ENCODE measurements at places on chromosomes 3 and 15.

DNA sequence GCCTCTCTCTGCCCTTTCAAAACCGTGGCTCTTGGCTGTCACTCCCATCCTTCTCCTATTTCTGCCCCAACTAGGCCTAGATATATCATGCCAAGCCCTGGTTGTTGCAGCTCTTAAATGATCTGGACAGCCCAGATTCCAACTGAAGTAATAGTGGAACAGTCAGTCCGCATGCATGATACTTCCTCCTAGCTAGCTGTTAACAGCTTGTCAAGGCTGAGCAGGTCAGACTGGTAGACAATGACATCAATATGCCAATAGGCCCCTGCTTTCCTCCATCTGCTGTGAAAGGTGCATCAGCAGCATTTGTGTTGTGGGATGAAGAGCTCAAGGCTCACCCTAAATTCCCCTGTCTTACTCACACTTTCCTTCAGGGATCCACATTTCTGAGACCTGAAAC is 527.7 kb upstream of the TGFBR2 start:
- DNase-seq: no peak

DNA sequence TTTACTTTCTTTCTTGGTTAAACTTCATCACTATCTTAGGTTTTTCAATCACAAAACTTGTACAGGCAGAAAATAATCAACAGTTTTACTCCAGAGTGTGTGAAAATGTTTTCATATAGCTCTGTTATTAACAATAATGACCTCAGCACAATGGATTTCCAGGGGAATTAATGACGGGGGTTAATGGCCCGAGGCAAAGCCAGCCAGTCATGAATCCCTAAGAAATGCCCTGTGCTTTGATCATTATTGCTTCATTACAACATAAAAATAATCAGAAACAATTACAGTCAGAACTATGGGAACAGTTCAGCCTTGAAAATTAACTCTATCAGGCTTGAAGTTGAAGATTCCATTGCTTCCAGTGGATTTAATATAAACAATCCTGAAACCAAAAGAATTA is 875.4 kb downstream of the ROBO2 start:
- DNase-seq: no peak

DNA sequence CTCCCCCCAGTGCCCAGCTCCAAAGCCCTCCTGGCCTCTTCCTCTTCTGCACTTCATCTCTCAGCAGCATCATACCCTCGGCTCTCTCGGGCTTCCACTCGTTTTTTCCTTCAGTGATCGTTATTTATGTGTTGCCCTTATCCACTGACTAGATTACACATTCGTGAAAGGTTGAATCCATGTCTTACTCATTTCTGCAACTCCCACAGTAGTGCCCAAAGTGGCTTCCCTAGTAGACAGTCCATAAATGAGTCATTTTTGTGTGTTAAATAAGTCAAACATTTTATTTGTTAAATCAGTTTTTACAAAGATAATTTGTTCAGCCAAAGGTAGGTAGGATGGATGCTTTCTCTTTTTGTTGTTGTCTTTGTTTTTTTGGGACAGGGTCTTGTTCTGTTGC is 87.4 kb downstream of the CRTC3 start:
- DNase-seq: no peak

GRCh38 chr3:153260681-153261080 is 98.7 kb downstream of the RAP2B start:
- no peak for DNase-seq

GRCh38 chr3:53624061-53624857 is 129.8 kb downstream of the CACNA1D start:
- no peak for DNase-seq

GRCh38 chr15:64045101-64045435 is 1.2 kb downstream of the DAPK2 start:
- no peak for DNase-seq

GRCh38 chr15:57922776-57923175 is 142.7 kb downstream of the ALDH1A2 start:
- DNase-seq: no peak

GRCh38 chr3:39540162-39540921 is 72.9 kb downstream of the MOBP start:
- no peak for DNase-seq

DNA sequence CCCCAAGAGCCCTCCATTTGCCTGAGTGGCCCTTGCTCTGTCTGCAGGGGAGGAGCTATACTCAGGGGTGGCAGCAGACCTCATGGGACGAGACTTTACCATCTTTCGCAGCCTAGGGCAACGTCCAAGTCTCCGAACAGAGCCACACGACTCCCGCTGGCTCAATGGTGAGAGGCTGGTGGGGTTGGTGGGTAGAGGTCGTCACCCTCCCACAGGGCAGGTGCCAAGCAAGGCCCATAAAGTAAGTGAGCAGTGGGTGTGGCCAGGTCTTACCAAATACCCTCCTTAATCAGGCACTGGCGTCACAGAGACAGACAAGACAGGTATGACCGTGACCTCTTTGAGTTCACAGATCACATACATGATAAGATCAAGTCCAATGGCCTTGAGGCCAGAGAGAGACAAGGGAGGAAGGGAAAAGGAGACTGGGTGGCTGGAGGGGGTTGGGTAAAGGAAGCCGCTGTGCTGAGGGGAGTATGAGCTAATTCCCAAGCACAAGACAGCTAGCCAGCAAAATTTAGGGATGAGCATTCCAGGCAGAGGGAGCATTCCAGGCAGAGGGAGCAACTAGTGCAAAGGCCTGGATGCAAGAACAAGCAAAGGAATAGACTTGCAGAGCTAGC is 2.5 kb downstream of the SEMA3B start:
- DNase-seq: no peak

GRCh38 chr3:194617827-194618226 is 15.4 kb downstream of the TMEM44 start:
- no peak for DNase-seq

DNA sequence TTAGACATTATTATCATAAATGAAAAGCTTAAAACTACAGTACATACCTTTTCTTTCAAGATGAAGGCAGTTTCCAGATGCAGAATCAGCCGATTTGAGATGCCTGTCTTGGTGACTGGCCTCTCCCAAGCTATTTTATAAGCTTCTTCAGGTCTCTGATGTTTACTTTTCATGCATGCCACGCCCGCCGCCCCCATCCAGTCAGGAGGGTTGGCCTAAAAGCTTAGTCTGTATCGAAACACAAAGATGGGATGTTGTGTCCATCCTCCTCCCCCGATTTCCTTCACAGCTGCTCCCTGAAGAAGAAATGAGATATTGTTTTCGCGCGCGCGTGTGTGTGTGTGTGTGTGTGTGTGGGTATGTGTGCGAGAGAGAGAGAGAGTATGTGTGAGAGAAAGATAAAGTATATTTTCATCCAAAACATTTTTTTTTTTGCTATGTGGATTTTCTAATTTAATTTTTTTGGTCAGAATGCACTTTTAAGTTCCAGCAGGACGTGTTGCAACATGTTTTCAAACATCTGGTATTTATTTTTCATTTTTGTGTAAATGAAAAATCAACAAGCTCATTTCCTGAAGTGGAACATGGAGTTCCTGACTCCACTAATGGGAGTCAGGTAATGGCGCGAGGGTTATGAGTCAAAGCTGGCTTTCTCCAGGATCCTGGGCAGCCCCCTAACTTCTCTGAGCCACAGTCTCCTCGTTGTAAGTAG is at the start of gene APOD:
Gene APOD (minus strand): TSS at position 110 of the 712 bp plus-strand sequence. CDS start 4,479 bp downstream, outside the sequence.
- no peak for DNase-seq

GRCh38 chr15:39914977-39915376 is 5.1 kb downstream of the GPR176 start:
- DNase-seq: no peak

DNA sequence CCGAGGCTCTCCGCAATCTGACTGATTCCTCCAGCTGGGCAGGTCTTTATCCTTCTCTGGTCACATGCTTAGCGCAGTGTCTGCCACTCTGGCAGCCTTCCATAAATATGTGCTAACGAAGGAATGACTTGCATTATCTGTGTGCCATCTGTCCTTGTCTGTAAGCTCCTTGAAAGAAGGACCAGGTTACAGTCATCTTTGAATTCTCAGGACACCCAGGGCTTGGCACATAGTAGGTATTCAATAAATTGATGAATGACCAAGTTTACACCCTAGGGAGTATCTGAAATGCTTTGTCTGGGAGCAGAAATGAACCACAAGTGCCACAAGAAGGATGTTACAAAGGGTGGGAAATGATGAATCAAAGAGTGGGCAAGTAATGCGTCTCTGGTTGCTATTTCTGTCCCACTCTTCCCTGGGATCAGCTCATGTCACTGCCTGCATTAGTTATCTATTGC is 16.5 kb upstream of the FAM3D start:
- DNase-seq: no peak

DNA sequence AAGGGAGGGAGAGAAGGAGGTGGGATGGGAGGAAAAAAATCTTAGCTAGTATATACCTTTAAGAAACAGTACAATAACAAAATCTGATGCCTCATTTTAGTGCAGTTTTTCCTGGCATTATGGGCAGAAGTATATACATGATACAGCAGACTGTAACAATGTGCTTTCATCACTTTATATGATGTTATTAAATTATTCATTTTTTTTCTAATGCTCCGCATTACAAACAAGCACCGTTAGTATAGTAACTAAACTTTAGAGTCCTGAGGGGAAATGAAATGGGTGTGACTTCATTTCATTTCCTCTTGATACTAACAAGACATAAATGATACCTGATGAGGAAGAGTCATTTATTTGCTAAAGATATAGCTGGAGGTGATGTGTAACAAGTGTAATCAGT is 325.3 kb downstream of the ZNF385D start:
- DNase-seq: no peak

- DNase-seq: no peak
These were observed 31.3 kb downstream of the SNRK start for GRCh38 chr3:43317461-43318316.

DNA sequence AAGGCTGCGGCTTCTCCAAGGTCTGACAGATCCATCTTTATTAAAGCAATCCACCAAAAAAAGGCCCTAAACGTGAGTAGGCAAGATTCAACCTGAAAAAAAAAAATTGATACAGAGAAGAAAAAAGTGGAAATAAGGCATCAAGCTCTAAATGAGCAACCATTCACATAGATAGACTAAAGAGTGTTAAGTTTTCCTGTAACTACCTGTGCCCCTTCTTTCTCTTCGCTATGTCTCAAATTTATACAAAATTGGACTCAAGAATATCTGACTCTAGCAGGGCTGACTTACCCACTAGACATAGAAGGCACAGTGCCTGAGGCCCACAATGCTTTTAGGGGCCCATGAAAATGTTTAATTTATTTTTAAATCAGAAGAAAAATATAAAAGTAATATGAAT is at the start of gene MYH15:
Gene MYH15 (minus strand): TSS at position 101 of the 400 bp plus-strand sequence. CDS start 66 bp downstream, at position 35.
- no peak for DNase-seq

DNA sequence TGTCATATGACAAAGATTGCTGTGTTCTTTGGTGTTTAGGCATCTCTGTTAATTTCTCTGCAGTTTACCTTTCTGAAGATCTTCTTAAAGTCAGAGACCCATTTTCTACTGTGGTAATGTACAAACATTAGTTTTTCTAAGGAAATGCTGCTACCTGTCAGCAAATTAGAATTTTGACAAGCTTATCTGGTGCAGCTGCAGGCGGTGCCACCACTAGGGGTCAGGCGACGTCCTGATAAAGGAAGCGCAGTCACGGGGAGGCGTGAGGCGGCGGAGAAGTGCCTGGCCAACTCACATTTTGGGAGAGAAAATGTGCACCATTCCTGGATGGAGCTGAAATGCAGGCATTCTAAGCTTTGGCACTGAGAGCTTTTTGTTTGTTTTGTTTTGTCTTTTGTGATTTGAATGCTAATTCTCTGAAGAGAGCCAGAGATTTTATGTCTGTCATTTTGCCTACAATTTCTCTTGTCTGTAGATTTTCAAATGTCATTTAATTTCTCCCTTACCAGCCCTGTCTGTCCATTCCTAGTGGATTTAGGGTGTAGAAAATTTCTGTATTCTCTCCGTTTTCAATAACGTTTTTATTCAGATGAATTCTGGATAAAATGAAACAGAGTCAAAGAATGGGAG is 24.9 kb upstream of the SIAH2 start:
- peak; percentile 70 for DNase-seq

- DNase-seq: no peak
These were observed 996.4 kb upstream of the CFAP20DC start for GRCh38 chr3:60046210-60046609.

GRCh38 chr3:106071306-106071705 is 202.5 kb upstream of the CBLB start:
- no peak for DNase-seq

DNA sequence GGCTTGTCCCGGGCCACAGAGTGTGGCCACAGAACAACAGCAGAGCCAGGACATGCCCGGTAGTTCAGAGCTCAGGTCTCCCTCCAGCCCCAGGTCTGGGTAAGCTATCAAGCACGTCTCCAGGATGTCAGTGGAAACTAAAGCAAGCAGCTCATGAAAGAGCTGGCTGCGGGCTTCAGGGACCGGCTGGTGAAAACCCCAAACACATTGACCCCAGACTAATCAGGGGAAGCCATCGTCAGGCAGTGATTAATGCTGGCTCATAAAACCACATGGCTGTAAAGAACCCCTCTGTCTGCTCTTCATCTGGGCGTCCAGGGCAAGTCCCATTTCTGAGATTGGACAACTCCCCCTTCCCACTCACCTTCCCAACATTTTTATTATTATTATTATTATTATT is 37.8 kb downstream of the LMCD1 start:
- DNase-seq: no peak

DNA sequence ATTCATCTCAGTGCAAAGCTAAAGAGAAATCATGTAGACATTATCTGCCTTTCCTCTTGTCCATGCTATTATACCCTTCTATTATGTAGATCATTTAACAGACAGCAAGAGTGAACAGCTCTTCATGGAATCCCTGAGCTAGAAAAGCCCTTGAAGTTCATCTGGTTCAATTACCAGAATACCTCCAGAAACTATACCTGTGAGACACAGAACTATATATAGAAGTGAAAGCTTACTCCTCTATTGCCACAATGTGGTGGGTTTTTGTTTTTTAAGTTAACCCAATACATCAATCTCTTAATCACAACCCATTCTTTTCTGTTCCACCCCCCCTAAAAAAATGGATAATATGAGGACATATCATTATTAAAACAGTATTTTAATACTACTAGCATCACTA is 347.7 kb downstream of the PLCL2 start:
- DNase-seq: no peak

DNA sequence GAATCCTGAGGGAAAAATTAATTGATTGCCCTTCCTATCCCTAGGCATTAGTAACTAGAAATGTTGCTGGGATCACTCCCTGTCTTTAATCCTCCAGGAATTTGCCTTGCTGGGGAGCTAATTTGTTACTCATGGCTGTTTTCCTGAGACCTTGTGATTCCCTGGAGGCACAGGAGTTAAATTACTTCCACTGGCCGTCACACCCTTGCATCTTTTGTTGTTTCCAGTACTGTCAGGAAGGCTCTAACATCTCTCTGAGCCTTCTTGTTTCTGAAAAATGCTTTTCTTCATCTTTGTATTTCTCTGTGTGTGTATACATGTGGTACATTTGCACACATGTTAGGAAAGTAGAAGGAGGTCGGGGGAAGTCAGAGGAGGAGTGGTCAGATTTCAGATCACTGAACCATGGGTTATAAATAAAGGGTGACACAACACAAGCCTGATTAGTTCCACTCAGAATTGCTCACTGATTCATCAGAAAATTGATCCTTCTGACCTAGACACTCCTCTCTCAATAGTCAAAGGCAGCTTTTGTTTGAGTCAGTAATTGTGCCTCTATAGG is 23.5 kb upstream of the LRRFIP2 start:
- DNase-seq: no peak

GRCh38 chr3:41489231-41489630 is 289.9 kb downstream of the CTNNB1 start:
- DNase-seq: no peak
